ENCODE measurements at places on chromosomes 16 and 17. TPM values are rescaled to one million over a fixed set of nuclear protein-coding genes. Genes with fewer than 3 reads are reported as not detected.

- DNase-seq: no peak
These were observed 5.4 kb upstream of the TPPP3 start for GRCh38 chr16:67398546-67399217.

DNA sequence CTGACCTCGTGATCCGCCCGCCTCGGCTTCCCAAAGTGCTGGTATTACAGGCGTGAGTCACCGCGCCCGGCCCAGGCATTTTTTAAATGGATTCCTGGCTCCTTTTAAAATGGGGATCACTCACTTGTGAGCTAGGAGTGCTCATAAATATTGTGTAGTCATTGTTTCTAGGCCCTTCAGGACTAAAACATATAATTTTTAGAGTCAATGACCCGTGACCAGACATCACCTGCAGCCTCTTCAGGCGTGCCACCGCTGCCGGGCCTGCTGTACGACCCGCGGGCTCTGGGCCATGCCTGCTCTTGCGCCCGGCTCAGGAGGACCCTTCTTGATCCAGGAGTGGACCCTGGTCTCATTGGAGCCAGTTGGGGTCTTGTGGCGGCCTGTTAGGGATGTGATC is 30.8 kb downstream of the EFCAB5 start:
- no peak for DNase-seq

GRCh38 chr17:66767154-66767933 is 67.6 kb upstream of the CACNG5 start:
- DNase-seq: no peak

DNA sequence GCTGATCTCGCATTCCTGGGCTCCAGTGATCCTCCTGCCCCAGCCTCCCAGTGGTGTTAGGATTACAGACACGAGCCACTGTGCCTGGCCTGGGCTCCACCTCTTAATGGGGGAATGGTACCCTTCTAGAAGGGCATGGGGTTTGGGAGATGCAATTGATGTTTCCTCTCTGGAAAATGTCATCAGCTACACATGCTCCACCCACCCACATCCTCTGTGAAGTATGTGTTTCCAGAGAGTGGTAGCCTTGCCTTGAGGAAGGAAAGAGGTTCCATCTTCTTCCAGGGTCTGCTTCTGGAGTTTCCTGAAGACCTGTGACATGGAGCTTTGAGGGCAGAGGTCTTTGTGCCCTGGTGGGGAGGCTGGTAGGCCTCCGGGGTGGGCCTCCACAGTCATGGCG is 45.2 kb upstream of the GSE1 start:
- DNase-seq: no peak

DNA sequence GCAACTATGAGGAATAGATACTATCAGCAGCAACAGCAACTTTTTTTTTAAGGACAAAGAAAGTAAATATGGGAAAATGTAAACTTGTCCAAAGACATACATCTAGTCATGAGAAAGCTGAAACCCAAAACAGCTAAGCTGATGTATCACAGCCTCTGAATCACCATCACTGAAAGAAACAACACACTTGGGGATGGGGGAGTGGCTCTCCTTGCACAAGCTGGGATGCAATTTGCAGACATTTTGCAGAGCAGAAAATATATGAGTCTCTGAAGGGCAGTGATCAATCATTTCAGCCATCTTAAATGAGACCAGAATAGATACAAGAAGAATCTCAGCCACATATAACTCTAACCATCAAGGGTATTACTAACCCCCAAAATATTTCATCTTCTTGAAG is 79.1 kb downstream of the GRIN2A start:
- DNase-seq: no peak

- DNase-seq: no peak
These were observed 108.1 kb downstream of the PMP22 start for GRCh38 chr17:15157051-15157450.

GRCh38 chr16:66388350-66389139 is 22.1 kb downstream of the CDH5 start:
- no peak for DNase-seq

DNA sequence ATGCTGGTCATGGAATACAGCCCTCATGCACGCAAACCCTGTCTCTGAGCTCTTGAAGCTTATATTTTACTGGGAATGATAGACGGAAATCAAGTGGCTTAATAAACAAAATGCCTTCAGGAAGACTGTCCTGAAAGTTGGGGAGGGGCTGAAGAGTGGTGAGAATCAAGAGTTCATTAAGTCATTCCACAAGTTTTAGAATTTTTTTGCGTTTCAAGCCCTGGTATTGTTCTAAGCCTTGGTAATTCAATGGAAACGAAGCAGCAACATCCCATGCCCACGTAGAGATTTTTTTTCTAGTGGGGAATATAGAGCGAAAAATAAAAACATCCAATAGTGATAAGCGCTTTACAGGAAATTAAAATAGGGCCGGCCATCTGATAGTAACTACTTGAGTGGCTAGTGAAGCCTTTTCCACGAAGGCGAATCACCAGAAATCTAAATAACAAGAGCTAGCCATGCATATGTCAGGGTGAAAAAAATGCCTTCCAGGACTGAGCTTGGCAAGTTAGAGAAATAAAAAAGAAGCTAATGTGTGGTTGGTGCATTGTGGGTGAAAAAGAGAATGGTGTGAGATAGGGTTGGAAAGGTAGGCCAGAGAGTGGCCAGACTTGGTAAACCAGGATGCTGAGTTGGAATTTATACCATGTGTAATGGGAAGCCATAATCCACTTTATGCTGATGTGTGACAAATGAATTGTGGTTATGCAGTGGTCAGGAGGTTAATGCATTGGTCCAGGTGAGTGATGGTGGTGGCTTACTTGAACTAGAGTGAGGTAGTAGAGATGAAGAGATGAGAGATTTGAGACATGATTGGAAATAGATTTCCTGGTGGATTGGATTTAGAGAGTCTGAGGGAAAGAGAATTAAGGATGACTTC is 772 bp downstream of the PFAS start:
- no peak for DNase-seq

GRCh38 chr17:40065769-40066510 is 3.2 kb downstream of the THRA start:
- no peak for DNase-seq

- DNase-seq: no peak
These were observed 23.3 kb upstream of the RASL10B start for GRCh38 chr17:35708149-35708548.

- no peak for DNase-seq
These were observed 4.3 kb downstream of the ZFP1 start for GRCh38 chr16:75152635-75153034.

- DNase-seq: no peak
These were observed 46.6 kb downstream of the RGS9 start for GRCh38 chr17:65183736-65184135.

GRCh38 chr17:32277284-32277683 is 11.7 kb downstream of the RHBDL3 start:
- DNase-seq: no peak

DNA sequence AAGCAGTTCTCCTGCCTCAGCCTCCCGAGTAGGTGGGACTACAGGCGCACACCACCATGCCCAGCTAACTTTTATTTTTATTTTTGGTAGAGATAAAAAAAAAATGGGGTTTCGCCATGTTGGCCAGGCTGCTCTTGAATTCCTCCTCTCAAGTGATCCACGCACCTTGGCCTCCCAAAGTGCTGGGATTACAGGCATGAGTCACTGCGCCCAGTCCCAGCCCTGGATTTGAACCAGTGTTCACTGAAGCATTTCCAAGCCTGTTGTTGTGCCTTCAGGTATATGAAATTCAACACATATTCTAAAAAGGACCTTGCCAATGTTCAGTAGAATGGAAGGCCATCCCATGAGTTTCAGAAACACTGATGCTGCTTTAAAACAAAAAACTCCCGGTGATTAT is 165.3 kb downstream of the SLC39A11 start:
- DNase-seq: no peak

The LDAF1 gene
- 6.6 TPM for total RNA-seq

The PLLP gene
- not detected for total RNA-seq

The CCL4L2 gene
- total RNA-seq: 83.5 TPM

The KRTAP9-8 gene
- not detected for total RNA-seq

The SGCA gene
- not detected for total RNA-seq

The TMEM235 gene
- not detected for total RNA-seq

The SLC26A11 gene
- total RNA-seq: 15.8 TPM

The MEOX1 gene
- total RNA-seq: 0.24 TPM
